ENCODE measurements at places on chromosomes 13 and 19.

DNA sequence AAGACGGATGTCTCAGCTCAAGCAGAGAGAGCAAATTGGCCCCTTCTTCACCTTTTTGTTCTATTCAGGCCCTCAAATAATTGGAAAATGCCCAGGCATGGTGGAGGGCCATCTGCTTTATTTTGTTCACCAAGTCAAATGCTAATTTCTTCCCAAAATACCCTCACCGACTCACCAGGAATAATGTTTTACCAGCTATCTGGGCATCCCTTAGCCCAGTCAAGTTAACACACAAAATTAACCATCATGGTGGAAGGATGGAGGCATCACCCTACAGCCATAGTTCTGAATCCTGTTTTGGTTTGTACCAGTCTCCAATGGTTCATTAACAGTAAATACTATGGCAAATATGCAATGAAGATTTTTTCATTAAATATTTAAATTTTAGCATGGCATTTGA lies 51.7 kb upstream of the SERP2 start:
- no peak for ATAC-seq

- no peak for ATAC-seq
These were observed 38.1 kb downstream of the CHST8 start for GRCh38 chr19:33659835-33660234.

- ATAC-seq: peak; percentile 0
These were observed 19.2 kb upstream of the ERCC1 start for GRCh38 chr19:45442778-45443461.

- ATAC-seq: peak; percentile 89
These were observed 122.1 kb downstream of the CYSLTR2 start for GRCh38 chr13:48775804-48776203.

DNA sequence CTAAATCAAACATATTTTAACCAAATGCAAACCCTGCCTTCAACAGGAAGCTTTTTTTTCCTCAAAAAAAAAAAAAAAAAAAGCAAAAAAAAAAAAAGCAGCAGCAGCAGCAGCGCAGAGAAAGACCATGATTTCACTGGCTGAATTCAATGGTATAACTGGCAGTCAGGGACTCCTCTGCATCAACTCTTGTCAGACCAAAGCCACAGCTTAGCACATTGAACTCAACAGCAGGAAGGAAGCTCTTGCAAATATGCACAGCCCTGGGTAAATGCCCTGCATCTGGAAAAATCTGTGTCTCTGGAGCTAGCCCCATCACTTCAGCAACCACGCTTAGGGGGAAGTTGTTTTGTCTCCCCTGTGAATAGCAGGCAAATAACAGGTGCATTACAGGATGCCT lies 17.6 kb upstream of the DHRS12 start:
- no peak for ATAC-seq

GRCh38 chr19:10270180-10270615 lies 722 bp upstream of the ICAM1 start:
- peak; percentile 6 for ATAC-seq

DNA sequence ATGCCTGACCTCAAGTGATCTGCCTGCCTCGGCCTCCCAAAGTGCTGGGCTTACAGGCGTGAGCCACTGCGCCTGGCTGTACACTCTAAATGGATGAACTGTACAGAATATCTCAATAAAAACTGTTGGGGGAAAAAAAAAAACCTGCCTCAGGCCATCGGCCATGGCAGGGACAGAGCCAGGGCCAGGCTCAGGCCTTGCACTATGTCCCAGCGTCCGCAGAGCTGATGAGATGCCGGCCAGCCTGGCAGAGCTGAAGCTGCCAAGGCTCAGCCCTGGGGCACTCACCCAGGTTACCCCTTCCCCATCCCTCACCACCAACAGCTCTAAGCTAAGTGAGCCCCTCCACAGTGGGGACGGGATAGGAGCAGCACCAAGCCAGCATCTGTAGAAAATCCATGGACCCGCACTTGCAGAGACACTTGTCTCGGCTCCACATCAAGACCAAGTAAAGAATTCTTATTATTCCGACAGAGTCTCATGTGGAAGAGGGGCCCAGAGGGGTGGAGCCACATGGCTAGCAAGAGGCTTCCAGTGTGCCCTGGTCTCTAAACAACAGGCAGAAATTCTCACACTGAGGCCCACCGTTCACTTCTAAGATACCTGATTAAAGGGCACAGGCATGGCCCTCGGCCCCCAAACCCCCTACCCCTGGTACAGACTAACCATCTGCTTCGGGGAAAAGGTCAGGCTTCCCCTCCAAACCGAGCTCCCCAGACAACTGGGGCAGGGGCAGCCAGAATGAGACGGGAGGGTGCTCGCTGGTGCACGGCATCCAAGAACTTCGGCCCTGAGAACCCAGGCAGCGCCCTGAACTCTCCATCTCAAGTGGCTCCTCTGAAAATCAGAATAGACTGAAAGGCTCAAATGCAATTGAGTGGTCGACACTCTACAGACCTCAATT lies 5.8 kb downstream of the PPP6R1 start:
- no peak for ATAC-seq

Data from SK-N-SH treated with all-trans-retinoic acid at 6 μM for 48 hours (cell line).